ENCODE measurements at places on chromosomes 6 and 20.

GRCh38 chr20:52496191-52496590 lies 304.6 kb upstream of the ZFP64 start:
- no peak for DNase-seq

GRCh38 chr6:36120539-36120938 lies 9.8 kb upstream of the MAPK13 start:
- no peak for DNase-seq

DNA sequence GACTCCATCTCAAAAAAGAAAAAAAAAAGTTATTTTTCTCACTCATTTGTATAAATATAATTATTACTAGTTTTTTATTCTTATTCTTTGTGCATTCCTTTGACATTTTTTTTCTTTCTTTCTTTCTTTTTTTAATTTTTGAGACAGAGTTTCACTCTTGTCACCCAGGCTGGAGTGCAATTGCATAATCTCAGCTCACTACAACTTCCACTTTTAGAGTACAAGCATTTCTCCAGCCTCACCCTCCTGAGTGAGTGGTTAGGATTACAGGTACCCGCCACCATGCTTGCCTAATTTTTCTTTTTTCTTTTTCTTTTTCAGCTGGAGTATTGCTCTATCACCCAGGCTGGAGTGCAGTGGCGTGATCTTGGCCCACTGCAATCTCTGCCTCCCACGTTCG lies 51.4 kb upstream of the JARID2 start:
- DNase-seq, result no peak

DNA sequence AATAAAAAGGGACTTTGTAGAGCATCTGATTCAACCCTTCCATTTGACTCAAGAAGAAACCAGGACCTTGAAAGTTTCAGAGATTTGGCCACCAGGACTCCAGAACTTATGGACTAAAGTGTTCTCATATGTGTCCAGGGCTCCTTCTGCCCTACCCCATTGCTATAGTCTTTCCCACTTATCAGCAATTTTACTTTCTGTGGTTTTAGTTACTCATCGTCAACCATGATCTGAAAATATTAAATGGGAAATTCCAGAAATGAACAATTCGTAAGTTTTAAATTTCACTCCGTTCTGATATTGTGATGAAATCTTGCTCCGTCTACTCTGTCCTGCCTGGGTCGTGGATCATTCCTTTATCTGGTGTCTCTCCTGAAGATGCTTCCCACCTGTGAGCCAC lies 259.8 kb downstream of the PHACTR1 start:
- DNase-seq, result no peak

GRCh38 chr6:56742122-56742791 lies 99.6 kb upstream of the DST start:
- DNase-seq, result no peak

- no peak for DNase-seq
These were observed 107.1 kb downstream of the TSHZ2 start for GRCh38 chr20:53079261-53079691.

GRCh38 chr6:8182902-8183665 lies 80.7 kb upstream of the EEF1E1 start:
- no peak for DNase-seq

GRCh38 chr6:119436583-119436982 lies 87.0 kb upstream of the MAN1A1 start:
- DNase-seq, result no peak

- DNase-seq, result no peak
These were observed 79.4 kb upstream of the SCAF8 start for GRCh38 chr6:154653853-154654252.

GRCh38 chr20:11769825-11770224 lies 147.9 kb upstream of the BTBD3 start:
- DNase-seq, result no peak

DNA sequence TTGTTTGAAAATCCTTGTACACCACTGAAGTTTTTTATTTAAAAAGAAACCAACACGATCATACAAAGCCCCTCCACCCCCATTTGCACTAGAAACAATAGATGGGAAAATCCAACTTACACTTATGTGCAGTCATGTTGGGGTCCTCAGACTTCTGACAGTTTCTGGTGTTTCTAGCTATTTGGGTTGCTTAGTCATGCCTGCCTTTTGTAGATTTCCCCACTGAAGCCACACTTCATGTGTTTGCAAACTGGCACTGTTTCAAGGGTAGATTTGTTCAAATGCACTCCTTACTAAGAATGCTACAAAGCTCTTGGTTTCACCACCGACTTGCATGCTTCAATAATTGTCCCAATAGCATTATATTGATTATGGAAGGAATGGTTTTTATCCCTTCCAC lies 1.5 kb downstream of the SH3BGRL2 start:
- DNase-seq, result no peak

DNA sequence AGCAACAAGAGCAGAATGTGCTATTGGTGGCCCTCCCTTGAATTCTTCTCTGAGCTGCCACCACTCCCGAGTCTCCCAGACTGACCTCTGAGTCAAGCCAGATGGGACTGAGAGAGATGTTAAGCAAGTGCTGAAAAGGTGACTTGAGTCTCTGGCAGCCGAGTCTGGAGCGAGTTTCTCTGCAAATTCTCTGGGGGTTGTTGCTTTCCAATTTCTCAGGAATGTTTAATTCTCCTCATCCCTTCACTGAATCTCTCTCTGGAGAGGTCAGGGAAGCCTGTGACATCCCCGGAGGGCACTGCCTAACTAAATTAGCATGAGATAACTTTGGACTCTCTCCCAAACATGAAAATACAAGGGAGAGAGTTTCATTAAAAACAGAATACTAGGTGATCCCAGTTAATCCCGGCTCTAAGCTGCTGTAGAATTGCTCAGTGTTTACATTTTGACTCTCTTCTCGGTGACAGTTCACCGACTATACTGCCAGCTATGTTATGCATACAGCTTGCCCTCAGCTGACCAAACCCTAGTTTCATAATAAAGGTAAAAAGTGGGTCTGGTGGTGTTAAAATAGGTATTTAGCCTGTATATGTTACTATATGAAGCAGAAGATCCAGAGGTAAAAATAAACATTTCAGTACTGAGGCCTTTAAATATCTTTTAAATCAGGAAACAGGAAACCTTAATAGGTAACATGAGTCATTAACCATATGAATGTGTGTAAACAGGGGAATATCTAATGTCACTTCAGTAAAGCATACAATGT lies 157.9 kb downstream of the FOXC1 start:
- DNase-seq, result no peak

GRCh38 chr6:128063850-128064539 lies 163.1 kb upstream of the THEMIS start:
- no peak for DNase-seq

DNA sequence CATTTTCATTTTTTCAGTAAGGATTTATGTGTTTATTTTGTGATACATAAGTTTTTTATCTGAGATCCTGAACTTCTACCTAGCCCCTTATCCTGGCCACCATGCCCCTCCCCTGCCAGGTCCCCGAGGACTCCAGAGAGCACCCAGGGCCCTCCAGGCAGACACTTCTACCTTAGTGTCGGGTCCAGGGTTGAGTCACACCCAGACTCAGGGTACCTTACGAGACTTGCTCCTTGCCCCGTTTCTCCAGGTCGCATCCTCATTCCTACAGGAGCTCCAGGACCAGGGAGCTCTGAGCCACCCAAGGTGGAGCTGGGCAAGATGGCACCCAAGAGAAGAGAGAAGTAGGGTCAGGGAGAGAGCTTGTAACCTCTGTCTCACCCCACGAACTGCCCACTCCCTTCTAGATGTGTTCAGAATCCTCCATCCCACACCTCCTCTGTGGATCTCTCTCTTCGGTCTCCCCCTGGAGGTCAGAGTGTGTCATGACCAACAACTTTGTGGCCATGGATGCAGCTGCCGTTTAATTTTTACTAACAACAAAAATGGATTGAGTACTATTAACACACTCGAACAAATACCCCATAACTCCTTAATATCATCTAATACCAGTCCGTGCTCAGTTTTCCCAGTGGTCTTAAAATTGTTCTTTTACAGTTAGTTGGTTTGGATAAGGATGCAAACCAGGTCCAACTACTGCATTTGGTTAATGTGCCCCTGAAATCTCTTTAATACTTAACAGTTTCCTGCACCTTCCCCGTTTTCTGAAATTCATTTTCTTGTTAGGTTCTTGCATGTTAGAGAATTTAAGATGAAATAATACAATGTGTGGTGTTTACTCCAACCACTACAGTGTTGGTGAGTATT lies 130.6 kb upstream of the INSM1 start:
- DNase-seq, result no peak

DNA sequence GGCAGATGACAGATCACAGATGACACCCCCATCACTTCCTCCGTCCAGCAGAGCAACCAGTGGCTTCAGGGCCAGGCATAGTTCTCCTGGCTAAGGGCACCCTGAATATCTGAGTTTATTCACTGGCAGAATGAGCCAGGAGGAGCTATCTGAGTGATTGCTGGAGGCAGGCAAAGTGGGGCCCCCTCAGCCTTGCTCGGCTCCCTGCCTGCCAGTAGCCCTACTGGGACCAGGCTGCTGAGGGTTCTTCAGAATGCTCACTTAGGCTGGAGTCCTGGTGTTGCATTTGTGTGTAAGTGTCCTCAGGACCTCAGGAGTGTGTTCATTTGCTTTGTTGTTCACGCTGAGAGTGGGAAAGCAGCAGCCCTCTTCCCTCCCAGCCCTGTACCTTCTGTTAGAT lies 31.2 kb downstream of the CHMP4B start:
- no peak for DNase-seq

DNA sequence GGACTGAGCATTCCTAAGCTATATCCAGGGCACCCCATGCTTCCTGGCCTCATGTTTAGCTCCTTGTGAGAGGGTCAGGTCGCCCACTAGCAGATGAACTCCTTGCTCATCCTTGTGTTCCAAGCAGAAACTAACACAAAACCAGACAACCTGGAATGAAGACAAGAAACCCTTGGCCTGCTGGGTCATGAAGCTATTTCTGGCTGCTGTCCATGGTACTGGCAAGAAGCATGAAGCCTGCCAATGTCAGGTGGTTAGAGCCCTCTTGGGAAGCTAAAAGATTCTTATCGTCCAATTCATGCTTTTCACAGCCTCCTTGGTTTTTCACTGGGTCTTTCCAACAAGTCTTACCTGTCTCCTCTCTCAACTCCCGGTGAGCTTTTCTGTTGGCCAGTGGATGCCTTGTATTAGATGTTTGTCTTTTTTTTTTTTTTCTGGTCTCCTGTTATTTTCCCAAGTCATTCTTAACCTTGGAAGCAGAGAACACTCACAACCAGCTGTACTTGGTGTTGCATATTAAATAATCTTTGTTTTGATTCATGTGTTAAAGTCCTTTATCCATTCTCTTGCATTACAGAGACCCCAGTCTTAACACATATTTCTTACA lies 180.3 kb downstream of the ANKRD60 start:
- DNase-seq, result no peak

DNA sequence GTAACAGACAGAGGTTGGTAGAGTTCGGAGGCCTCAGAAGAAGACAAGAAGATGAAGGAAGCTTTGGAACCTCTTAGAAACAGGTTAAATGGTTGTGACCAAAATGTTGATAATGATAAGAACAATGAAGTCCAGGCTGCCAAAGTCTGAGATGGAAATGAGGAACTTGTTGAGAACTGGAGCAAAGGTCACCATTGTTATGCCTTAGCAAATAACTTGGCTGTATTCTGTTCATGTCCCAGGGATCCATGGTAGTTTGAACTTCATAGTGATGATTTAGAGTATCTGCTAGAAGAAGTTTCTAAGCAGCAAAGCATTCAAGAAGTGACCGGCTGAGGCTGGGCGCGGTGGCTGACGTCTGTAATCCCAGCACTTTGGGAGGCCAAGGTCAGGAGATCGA lies 11.1 kb upstream of the LSM14B start:
- DNase-seq, result no peak

GRCh38 chr6:149225946-149226345 lies 91.6 kb upstream of the TAB2 start:
- no peak for DNase-seq

- no peak for DNase-seq
These were observed 10.4 kb upstream of the THBD start for GRCh38 chr20:23059846-23060245.

- no peak for DNase-seq
These were observed 39.5 kb downstream of the C20orf203 start for GRCh38 chr20:32634041-32634805.

DNA sequence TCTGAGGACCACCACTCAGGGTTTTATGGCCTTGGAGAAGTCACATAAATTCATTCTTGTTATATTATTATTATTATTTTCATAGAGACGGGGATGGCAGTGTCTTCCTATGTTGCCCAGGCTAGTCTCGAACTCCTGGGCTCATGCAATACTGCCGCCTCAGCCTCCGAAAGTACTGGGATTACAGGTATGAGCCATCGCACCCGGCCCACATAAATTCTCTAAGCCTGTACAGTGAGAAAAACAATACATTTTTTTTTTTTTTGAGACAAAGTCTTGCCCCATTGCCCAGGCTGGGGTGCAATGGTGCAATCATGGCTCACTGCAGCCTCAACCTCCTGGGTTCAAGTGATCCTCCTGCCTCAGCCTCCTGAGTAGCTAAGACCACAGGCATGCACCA lies 753 bp upstream of the FASTKD5 start:
- DNase-seq, result no peak

- no peak for DNase-seq
These were observed 586 bp upstream of the LST1 start for GRCh38 chr6:31585491-31585890.

DNA sequence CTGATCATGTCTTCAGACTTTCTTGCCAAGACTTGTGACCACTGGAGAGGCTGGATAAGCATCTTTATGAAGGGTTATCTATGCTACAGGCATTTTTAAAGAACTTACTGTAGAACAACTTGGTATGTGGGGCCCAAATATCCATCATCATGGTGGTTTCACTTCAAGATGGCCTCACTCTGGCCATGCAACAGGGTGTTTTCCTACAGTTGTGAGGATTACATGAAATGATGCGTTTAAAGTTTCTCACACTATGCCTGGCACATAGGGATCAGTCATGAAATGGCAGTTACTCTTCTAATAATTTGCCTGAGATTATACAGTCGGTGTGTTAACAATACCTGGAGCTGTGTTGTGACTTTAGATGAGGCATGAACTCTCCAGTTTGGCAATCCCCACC lies 13.0 kb downstream of the SLC2A10 start:
- DNase-seq, result no peak

DNA sequence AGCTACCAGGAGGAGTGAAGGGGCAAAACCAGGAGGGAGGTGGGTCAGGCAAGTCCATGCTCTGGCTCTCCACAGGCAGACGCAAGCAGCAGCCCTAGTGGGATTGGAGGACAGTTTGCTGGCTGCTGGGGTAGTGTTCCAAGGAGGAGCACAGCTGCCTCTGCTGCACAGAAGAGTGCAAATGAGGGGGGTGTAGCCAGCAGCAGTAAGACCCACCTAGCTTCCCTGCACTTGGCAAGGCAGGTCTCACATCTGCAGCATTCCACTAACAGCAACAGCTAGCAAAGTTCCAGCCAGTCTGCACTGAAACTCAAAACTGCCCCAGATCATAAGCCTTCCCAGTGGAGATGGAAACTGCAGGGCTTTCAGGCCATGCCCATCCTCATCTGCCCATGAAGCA lies 405.0 kb downstream of the UTRN start:
- DNase-seq, result no peak

DNA sequence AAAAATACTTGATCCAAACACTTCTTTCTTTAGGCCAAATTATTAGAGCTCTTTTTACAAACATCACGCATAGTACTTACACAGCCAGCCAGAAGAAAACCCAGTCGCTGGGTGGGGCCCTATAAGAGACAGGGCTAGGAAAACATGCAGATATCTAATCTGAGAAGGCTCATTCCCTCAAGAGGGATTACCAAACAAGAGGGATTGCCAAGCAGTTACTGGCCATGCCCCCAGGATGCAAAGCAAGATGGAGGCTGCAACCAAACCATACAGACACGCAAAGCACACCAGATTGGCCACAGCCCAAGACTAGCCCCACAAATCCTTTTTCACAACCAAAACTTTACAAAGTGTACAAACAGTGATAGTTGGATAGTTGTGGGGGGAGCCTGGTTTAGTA lies 1235.4 kb upstream of the GJE1 start:
- no peak for DNase-seq

- no peak for DNase-seq
These were observed 22.3 kb downstream of the ACTR5 start for GRCh38 chr20:38770546-38770945.

All from NCI-H1436 treated with DMSO at 0.1 percent for 48 hours (cell line).